ENCODE measurements at places on chromosomes 12 and 14.

DNA sequence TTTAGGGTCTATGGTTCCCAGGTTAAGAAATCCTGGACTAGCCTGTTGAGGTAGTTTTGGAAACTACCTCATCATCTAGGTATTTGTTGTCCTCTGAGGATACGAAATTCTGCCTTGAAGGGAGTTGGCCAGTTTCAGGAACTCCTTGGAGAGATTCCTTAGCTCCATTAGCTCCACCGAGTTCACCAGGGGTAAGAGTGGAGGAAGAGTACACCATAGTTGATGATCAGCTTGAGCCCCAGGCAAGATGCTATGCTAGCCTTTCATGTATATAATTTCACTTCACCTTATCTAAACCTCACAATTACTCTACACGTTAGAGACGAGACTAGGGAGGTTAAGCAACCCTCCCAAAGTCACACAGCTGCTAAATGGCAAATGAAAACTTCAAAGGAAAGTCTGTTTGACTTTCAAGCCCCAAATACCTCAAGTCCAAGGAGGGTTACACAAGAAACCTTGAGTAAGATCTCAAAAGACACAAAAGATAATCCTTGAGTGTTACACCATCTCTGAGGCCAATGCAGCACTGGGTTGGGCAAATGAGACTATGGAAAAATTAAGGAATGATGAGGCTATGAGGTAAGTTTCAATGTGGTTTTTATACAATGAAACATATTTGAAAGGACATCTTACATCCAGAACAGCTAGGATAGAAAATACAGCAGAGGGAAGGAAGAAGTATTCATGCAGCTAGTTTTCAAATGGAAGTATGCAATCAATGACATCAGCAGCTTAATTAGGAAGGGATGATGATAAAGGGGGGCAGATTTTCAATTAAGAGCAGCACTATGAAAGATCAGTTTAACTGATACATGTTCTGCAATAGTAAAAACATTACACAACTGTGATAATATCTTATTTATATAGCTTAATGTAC is 97.2 kb upstream of the KRAS start:
- DNase-seq: no peak

- no peak for DNase-seq
These were observed 111.1 kb upstream of the VRK1 start for GRCh38 chr14:96686126-96686525.

DNA sequence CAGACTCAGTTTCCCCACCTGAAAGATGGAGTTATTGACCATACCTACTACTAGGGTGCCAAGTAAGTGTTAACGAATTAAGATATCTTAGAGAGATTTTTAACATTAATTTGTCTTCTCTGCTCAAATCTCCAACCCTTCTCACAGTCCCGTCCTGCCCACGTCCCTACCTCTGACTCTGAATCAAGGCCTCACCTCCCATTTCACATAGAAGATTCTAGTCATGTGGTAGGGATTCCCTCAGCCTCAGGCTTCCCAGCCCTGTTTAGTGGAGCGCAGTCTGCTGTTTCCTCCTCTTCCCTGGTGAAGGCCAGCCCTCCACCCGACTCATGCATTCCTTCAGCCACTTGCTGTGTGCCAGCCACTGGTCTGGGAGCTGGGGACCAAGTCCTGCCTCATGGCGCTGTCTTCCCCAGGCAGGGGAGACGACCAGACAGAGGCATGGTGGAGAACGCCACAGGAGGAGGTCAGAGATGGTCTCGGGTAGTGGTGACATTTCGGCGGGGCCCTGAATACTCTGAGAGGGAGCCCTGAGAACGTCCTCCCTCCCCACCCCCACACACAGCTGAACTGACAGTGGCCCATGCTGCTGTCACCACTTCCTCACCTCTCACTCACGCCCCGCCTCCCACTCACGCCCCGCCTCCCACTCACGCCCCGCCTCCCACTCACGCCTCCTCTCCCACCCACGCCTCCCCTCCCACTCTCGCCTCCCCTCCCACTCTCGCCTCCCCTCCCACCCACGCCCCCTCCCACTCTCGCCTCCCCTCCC is 38.8 kb downstream of the TMEM63C start:
- no peak for DNase-seq

DNA sequence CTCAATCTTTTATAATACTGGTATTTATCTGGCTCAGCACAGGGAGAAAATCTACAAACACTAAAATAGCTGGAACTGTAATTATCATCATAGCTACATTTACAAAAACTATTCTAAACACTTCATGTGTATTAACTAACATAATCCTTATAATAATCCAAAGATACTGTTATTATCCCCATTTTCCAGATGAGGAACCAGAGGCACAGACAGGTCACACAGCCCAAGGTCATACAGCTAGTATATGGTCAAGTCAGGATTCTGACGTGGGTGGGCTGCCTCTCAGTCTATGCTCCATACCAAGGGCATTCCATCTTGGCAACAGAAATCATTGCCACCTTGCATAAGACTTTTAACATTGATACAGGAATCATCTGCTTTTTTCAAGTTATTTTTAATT is 11.4 kb downstream of the FERMT2 start:
- no peak for DNase-seq

DNA sequence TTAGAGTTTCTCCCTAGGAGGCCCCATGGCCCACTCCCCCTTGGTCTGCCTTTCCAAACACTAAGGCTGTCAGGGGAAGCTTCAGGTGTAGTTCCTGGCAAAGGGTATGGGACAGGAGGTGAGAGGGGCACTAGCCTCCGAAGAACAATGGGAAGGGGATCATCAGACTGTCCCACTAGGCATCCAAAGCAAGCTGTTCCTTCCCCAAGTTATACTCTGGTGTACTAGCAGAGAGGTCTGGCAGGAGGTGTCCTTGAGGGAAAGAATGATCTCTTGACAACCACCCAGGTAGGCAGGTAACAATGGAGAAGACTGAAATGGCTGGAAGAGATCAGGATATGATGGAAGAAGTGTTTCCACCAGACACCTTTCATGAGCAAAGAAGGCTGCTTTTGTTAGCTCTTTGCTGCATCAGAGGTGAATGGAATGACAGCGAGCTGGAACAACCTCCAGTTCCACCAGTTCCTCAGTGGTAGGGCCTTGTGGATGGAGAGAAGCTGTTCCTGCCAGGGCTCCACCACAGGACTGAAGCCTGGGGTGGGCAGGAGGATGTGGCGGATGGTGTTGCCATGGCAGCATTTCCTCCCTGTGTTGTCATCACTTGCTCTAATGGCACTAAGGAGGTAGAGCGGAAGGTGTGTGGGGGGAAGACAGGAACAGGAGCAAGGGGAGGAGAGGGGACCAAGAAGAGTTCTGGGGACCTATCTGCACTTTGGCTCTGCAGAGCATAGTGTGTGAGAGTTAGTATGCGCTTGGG is 2.3 kb upstream of the AGAP2 start:
- no peak for DNase-seq

DNA sequence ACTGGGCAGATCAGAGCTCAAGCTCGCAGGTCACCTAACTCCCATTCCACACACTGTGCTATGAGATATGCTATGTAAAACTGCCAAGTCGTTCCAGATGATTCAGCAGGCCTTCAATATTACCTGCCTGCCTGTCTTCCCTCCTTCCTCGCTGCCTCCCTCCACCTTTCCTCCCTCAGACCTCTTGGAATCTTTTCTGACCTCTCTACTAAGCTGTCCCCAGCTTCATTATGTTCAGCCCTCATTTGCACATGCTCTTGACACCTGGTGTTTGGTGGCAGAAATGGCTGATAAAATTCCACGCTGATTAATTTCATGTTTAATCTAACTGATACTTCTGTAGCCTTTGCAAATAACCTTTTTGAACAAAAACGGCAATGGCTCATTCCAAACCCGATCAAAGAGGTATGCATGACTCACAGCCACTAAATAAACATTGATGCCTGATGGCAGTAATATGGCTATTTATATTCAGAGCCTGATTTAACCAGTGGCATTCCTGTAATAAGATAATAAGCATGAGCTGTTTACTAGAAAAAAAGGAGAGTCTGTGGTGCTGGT is 130.8 kb upstream of the EGLN3 start:
- no peak for DNase-seq

GRCh38 chr14:67728258-67728657 is 26.6 kb downstream of the RDH12 start:
- DNase-seq: no peak

DNA sequence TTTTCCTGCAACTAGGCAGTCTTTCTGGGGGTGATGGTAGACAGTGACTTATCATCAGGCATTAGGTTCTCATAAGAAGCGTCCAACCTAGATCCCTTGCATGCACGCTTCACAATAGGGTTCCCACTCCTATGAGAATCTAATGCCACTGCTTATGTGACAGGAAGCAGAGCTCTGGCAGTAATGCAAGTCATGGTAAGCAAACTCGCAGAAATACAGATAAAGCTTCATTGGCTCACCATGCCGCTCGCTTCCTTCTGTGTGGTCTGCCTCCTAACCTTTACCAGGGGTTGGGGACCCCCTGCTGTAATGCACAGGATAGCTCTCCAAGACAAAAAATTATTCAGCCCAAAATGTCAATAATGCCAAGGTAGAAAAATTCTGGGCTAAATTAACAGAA is 864.2 kb downstream of the TRHDE start:
- no peak for DNase-seq

- no peak for DNase-seq
These were observed 39.5 kb upstream of the LRRK2 start for GRCh38 chr12:40185303-40185693.

DNA sequence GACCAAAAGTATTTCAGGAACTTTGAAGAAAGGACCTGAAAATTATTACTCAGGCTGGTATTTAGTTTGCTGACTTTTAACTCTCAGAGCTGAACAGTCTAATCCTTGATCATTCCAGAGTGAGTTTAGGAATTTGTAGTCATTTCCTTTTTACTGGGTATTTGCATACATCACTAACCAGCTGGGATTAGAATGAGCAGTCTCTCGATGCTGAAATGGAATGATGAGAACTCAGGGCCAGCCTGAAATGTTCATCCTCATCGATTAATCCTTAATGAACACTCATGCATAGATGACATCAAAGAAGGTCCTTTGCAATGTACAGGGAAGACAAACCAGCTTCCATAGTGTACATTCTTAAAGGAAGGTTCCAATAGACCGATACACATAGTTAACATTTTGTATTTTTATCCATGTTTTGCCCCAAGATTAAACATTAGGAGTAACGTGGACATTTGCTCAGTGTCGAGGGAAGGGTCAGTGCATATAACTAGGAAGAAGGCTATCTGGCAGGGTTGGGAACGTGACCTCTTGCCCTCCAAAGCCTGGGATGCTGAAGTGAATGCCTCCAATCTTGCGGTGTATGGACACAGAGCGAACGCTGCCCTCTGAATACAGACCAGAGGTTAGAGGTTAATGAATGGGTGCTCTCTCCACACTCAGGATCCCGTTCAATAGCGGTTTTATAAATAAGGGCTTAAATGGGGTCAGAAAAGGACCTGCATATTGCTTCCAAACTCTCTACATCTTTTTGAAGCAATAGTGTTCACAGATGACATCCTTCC is 14.5 kb downstream of the FBXL14 start:
- DNase-seq: no peak

DNA sequence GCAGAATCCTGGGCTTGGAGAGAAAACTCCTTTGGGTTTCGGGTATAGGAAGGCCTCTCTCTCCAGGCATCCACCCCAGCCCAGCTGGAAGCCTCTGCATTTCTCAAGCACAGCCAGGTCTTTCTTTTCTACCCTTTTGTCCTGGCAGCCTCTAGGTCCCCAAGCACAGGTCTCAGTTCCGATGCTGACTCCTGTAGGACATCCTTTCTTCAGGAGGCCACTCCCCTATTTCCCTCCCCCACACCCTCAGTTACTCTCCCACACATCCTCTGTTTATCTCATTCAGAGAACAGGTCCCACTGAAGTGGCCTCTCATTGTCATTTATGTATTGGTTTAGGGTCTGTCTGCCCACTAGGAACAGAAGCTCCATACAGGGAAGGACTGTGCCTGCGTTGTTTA is 352.6 kb downstream of the VRK1 start:
- no peak for DNase-seq

- DNase-seq: no peak
These were observed 2.1 kb downstream of the BIN2 start for GRCh38 chr12:51321882-51322281.

DNA sequence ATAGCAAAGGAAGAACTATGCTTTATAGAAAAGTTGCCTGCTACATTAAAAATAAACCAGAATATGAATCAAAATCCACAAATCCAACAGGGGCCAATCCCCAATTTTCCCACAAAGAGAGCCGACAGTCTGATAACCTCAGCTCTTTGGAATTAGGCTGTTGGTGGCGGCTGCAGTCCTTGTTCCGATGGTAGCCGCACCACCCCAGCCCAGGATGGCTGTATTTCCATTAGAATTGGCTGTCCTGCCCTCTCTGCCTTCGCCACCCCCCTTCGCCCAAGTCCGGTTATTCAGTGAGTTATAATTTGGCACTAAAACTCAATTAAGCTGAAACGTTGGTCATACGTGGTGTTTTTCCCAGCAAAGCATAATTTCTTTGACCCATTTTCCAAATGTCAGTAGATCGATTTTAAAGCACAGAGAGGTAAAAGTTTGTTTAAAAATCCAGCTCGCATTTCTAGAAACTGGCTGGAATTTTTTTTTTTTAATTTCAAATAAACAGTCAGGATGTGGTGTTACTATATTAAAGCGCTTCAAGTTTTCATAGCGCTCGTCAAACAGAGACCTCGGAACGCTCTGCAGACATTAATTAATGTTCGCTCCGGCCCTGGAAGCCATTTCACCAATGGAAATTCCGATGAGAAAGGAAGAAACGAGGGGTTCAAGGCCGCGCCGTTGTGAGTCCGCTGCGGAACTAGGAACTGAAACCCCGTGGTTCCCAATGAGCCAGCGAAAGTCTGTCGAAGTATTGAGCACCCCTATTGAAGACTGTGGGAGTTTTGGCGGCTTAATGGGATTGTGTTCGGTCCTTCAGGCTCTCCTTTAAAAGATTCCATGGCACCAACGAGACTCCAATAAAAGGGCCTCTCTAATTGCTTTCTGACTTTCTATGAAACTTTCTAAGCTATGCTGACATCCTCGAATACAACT is 104.8 kb upstream of the DIO3 start:
- no peak for DNase-seq
